Mesenteric fat pad (tissue), 1 donor: ENCODE measurements at places on chromosomes 3 and 15. TPM values are rescaled to one million over a fixed set of nuclear protein-coding genes. Genes with fewer than 3 reads are reported as not detected.

DNA sequence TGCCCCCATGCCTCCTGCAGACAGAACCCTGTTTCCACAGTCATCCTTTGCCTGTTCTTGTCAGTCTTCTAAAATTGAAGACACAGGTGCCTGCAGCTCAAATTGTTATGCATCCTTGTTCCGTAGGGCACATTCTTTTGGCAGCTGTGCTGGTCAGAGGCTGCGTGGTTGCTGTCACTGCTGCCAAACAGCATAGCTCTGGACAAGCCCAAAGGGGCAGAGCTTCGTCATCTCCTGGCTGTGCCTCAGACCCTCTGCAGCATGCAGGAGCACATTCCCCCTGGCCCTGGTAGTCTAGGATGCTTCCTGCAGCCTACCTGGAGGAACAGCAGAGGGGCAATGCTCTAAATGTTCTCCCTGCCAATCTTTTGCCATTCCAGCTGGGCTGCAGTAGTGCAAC lies 2.1 kb upstream of the FBXL22 start:
- DNase-seq, result no peak

DNA sequence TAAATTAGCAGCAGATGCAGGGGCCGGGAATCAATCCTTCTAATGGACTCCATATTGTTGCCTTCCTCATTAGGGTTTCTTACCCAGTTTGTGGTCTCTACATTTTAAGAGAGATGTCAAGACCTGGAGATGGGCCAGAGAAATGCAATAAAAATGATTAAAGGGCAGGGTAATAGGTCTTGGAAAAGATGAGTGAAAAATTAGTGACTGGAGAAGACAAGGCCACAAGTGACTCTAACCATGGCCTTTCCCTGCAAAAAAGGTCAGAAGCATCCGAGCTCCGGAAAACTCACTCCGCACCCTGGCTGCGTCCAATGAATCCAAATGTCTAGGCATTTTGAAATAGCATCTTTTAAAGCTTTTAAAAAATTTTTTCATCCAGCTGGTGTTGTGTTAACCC lies 152.8 kb downstream of the ARRDC4 start:
- no peak for DNase-seq

DNA sequence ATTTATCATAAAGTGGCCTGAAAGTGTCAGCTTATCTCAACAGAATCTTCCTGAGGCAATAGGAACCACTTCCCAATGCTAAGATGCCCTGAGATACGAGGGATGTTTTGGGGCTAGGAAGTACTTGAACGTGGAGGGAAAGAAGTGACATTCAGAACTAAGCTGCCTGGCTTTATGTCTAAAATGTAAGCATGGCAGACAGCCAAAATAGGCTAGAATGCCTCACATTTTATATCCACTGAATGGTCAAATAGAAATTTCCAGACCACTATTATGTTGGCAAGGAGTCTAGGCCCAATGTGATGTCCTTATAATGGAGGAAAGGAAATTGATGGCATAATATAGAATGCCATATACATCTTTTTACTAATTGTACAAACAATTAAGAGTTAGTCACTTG lies 154.9 kb downstream of the PEX5L start:
- no peak for DNase-seq

GRCh38 chr3:46538803-46539442 lies 27.2 kb downstream of the LRRC2 start:
- no peak for DNase-seq

- DNase-seq, result no peak
Measured at GRCh38 chr3:66270288-66270687, 49.5 kb downstream of the SLC25A26 start.

- DNase-seq, result no peak
Measured at GRCh38 chr15:47652328-47652727, 65.0 kb upstream of the SEMA6D start.

DNA sequence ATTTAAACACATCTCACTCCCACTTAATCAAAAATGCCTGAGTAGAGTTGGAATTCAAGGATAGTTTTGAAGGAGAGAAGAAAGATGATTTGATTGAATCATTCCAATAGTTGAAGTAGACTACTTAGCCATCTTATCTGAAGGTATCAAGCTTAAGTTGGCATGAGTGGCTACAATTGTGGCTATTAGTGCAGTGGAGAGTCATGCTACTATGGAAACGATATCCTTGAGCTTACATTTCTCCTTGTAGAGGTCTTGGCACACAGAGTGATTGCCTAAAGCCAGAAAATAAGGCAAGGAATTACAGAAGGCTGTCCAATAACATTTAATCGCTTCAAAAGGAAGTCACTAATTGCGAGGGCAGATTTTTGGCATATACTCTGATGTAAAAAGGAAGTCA lies 1022.7 kb downstream of the IGSF11 start:
- no peak for DNase-seq

DNA sequence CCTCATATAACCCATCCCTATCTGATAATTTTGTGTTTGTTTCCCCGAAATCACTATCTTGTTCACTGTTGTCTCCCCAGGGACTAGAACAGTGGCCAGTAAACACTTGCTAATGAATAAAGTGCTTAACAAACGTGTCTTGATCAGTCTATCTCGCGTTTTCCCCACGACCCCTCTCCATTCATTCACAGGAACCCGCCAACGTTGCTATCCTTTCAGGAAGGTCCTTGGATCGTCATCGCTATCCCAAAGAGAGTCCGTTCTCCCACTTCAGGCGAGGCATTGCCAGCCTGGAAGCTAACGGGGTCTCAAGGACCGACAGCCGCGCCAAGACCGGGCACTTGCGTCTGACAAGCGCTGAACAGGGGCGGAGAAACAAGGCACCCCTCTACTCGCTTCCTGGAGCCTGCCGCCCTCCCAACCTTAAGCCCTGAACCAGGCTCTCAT lies 344 bp downstream of the LINS1 start:
- no peak for DNase-seq

DNA sequence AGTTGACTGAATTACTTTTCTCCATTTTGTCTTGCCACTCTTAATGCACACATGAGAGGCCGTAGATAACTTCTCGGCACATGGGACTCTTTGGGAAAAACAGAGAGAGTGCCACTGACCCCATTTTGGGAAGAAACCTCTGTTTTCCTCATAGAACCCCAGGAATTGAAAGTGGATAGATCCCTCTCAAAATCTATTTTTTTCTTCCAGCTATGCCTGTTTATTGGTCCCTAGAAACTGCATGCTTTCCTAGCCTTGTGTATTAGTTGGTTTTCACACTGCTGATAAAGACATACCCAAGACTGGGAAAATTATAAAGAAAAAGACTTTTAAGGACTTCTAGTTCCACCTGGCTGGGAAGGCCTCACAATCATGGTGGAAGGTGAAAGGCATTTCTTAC lies 23.7 kb upstream of the TMEM45A start:
- DNase-seq, result no peak

- no peak for DNase-seq
Measured at GRCh38 chr3:149464542-149465328, 9.8 kb upstream of the TM4SF4 start.

GRCh38 chr3:132318451-132318850 lies 1.2 kb downstream of the ACP3 start:
- DNase-seq, result no peak

DNA sequence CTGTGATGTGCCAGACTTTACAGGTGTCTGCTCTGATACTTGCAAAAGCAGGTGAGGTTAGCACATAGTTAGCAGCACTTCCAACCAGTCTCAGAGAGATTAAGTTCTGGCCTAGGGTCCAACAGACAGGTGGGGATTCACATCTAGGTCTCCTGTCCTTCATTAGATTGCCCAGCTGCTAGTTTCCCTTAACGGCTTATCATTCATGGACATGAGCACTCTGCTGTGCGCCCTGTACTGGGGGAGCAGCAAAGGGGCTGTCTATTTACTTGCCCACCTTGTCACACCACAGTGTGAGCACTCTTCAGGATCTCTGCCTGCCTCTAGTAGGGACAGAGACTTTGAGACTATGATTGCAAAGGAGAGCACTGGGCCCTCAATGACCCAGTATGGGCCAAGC lies 8.7 kb downstream of the SPSB4 start:
- peak; percentile 33 for DNase-seq

DNA sequence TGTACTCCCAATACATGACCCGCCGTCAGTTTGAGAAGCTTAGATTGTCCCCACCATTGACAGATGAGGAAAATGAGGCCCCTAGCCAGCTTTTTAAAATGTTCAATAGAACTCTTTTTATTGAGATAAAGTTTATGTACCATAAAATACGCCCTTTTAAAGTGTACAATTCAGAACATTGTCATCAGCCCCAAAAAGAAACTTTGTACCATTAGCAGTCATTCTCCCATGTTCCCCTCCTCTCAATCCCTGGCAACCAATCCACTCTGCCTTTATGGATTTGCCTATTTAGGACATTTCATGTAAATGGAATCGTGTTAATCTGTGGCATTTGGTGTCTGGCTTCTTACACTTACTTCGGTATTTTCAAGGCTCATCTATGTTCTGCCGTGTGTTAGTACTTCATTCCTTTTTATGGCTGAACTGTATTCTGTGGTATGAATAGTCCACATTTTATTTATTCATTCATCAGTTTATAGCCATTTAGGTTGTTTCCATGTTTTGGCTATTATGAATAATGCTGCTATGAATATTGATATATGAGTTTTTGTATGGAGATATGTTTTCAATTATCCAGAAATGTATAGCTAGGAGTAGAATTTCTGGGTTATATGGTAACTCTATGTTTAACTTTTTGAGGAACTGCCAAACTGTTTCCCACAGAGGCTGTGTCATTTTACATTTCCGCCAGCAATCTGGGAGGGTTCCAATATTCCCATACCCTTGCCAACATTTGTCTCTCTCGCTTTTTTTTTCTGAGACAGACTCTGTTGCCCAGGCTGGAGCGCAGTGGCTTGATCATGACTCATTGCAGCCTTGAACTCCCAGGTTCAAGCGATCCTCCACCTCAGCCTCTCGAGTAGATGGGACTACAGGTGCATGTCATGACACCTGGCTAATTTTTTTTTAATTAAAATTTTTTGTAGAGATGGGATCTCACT lies 15.3 kb upstream of the PTPN23 start:
- DNase-seq, result peak; percentile 53

DUOX1 gene
- total RNA-seq, result 2.5 TPM

PYGO1 gene
- 6.3 TPM for total RNA-seq

CATSPER2 gene
- total RNA-seq, result 5.2 TPM

DAZL gene
- total RNA-seq, result not detected

ZNF80 gene
- total RNA-seq, result not detected

C3orf85 gene
- total RNA-seq, result not detected

MAGI1 gene
- 74.8 TPM for total RNA-seq
